Heart right ventricle (tissue), 16 donors: ENCODE measurements at places on chromosomes 16 and 17. TPM values are rescaled to one million over a fixed set of nuclear protein-coding genes. Genes with fewer than 3 reads are reported as not detected.

GRCh38 chr17:82390015-82390859 is 18.7 kb downstream of the UTS2R start:
- no peak for DNase-seq

Gene GNGT2
- polyA plus RNA-seq: 2.7 TPM

- no peak for DNase-seq
Observed at GRCh38 chr16:11428623-11428953, 83.3 kb downstream of the RMI2 start.

- DNase-seq: no peak
Observed at GRCh38 chr16:80627108-80627507, 86.3 kb downstream of the DYNLRB2 start.

DNA sequence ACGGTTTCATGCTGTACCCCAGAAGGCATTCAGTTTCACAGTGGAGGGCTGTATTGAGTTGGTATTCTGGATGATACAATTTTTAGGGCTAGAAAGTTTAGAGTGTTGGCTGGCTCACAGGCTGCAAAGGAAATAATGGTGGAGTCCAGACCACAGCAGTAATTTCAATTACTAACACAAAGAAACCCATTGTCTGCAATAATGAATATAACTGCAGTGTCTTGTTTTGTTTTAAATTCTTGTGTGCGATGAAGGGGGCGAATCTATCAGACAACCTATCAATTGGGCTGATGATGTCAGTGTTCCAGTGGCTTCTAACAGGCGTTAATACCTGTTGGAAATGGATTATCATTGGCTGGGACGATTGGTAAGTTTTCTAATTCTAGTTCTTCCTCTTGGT is 1.5 kb downstream of the SP2 start:
- DNase-seq: no peak

- DNase-seq: no peak
Observed at GRCh38 chr17:50825188-50825587, 10.2 kb upstream of the WFIKKN2 start.

DNA sequence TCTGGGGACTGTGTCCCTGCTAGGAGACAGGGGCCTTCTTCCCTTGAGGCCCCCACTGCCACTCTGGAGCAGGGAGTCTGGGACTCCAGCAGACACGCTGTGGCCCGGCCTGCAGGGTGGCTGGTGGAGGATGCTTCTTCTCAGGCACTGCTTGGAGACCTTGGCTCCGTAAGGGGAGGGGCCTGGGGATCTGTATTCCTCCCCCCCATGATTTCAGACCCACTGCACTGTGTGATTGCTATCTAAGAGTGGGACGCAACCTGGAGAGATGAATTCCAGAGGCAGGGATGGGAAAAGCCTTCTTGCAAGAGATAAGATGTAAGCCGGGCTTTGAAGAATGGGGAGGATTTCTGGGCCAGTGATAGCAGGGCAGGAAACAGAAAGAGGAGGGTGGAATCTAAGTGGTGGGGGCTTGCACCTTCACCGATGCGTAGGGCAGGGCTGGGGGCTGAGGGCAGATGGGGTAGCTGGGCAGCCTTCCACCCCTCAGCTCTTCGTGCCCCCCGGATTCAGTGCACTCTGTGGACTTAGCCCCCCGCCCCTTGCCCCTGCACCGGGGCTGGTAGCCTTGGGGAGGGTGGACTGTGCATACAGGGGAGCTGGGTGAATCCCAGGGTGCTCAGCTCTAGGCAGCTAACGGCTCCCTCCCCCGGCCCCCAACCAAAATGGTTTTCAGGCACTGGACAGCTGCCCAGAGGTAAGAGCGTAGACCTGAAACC is 5.2 kb upstream of the GSE1 start:
- no peak for DNase-seq

DNA sequence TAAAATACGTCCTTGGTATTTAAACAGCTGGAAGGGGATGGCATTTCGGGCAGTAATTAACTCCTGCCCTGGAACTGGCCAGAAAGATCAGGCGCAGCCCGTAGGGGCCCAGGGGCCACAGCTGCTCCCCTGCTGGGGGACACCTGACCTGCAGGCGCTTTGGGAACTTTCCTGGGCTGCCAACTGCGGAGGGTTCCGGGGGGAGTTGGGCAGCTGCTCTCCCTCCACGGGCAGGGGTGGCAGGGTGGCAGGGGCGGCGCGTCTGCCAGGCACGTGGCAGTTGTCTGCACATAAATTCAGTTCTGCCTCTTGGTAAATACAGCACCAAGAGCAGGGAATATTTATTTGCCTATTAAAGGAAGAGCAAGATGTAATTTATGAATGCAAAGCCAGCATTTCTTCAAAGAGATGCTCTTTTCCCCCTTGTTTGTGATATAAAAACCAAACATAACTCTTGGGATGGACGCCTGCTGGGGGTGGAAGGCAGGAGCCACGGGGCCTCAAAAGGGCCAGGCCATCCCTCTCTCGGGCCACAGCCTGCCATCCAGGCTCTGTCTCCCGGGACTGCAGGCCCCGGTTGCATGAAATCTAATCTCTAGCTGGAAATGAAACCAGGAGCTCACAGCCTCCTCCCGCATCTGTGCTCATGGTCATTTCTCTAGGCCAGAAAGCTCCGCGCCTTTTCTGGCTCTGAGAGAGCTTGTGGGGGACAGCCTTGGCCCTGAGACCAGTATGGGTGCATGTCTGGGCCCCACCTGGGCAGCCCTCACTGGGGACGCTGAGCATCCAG is 29.9 kb upstream of the CHMP6 start:
- DNase-seq: no peak

Gene SHISA9
- polyA plus RNA-seq: 0.07 TPM

- DNase-seq: peak; percentile 8
Observed at GRCh38 chr16:2517954-2518605, 2.1 kb upstream of the AMDHD2 start.

Gene AXIN2
- 9.4 TPM for polyA plus RNA-seq

DNA sequence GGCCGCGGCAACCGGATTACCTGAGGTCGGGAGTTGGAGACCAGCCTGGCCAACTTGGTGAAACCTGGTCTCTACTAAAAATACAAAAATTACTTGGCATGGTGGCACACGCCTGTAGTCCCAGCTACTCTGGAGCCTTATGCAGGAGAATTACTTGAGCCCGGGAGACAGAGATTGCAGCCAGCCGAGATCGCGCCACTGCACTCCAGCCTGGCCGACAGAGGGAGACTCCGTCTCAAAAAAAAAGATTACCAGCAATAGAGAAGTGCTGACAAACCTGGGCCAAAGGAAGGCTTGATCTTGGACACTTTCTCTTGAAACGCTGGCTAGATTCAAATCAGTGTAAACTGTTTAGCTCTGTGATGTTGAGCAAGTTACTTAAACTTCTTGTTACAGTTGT is 4.3 kb downstream of the MT1H start:
- no peak for DNase-seq

GRCh38 chr16:11666103-11667055 is 1.9 kb upstream of the SNN start:
- DNase-seq: no peak

Gene RNF40
- 40.2 TPM for polyA plus RNA-seq

DNA sequence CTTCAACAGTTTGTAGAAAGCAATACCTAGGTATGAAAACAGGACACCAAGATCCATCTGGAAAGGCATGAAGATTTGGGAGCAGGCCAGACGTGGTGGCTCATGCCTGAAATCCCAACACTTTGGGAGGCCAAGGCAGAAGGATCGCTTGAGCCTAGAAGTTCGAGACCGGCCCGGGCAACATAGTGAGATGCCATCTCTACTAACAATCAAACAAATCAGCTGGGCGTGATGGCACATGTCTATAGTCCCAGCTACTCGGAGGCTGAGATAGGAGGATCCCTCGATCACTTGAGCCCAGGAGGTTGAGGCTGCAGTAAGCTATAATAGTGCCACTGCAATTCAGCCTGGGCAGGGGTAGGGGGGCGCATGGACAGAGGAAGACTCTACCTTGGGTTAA is 20.3 kb downstream of the LITAF start:
- DNase-seq: no peak

GRCh38 chr17:7523033-7523432 is 25.8 kb upstream of the TNFSF12 start:
- DNase-seq: no peak

DNA sequence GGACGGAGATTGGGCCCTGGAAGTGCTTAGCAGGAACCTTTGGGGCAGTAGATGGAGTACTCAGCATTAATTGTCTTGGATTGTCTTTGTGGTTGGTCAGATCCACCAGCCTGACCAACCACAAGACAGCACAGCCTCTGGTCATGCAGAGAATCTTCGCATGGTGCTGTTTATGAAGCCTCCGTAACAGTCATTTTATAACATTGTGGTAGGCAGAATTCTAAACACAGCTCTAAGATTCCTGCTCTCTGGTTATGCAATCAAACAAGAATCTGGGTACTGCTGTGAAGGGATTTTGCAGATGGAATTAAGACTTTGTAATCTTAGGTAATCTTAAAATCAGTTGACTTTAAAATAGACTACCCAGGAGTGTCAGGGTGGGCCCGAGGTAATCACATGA is 312.2 kb upstream of the GOT2 start:
- no peak for DNase-seq

Gene ITGAL
- polyA plus RNA-seq: 1.2 TPM

GRCh38 chr16:66513111-66513723 is 36.7 kb downstream of the TK2 start:
- DNase-seq: no peak
